Gastrocnemius medialis (tissue), 4 donors: ENCODE measurements at places on chromosomes 7 and 10. TPM values are rescaled to one million over a fixed set of nuclear protein-coding genes. Genes with fewer than 3 reads are reported as not detected.

The CCDC146 gene
- total RNA-seq: 1.8 TPM

The FXYD4 gene
- not detected for total RNA-seq

The PSD gene
- 2.6 TPM for total RNA-seq

The C10orf53 gene
- not detected for total RNA-seq

The BMS1 gene
- 23.2 TPM for total RNA-seq

DNA sequence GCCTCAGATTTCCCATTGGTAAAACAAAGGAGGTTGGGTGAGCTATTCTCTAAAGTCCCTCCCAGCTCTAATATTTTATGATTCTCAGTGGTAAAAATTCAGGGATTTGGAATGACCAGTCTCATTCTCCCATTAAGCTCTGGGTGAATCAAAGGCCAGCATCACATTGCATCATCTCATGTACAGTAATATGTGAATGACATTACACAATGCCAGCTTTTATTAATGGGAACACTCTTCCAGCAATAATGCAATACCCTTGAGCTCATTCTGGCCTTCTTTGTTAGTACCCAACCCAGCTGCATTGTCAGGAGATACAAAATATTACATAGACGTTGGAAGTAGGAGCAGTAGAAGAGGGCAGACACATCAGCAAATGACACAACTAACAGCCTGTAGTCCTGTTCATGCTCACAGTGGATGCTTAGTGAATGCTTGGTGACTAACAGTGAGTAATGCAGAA lies 100.0 kb upstream of the EGR2 start:
- DNase-seq: no peak

GRCh38 chr10:50231515-50232260 lies 19.6 kb downstream of the ASAH2 start:
- DNase-seq: no peak

DNA sequence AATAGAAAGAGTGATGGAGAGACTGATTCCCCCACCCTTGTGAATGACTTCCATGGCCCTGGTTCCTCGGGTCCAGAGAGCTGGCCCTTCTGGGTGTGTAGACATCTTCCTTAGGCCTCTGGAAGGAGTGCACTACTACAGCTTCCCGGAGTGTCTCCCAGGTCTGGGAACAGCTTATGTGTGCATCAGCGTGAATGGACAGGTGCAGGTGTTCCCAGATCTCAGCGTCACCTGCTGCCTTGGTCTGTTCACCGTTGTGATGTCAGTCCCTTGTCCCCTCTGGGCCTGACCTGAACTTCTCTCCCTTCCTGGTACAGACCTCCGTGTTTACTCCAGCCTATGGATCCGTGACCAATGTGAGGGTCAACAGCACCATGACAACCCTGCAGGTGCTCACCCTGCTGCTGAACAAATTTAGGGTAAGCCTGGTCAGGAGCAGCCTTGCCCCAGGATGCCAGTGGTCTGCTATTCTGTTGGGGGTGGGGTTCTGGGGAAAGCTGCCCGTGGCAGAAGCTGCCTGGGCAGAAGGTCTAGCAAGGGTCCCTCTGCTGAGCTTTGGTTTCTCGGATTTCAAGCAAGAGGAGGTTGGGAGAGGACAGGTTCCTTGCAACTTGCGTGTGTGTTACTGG lies 10.5 kb upstream of the DEPP1 start:
- no peak for DNase-seq

- no peak for DNase-seq
Measured at GRCh38 chr7:109009636-109010035, 440.0 kb downstream of the DNAJB9 start.

DNA sequence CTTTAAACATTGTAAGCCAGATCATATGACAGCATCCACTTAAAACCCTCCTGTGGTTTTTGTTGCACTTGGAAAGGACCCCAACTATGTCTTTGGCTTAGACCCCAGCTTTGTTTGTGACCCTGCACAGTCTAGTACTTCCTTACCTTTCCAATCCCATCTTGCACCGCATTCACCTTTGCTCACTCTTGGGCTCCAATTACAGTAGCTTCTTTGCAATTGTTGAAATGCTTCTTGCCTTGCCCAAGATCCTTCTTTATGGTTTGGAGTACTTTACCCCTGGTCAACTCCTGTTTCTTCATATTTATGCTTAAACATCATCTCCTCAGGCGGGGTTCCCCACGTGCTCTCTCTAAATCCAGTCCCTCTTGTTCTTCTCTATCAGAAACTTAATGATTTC lies 162.6 kb downstream of the PTEN start:
- DNase-seq: no peak

GRCh38 chr7:7653593-7654187 lies 13.1 kb downstream of the UMAD1 start:
- DNase-seq: no peak
